ENCODE measurements at places on chromosomes 5 and 9.

DNA sequence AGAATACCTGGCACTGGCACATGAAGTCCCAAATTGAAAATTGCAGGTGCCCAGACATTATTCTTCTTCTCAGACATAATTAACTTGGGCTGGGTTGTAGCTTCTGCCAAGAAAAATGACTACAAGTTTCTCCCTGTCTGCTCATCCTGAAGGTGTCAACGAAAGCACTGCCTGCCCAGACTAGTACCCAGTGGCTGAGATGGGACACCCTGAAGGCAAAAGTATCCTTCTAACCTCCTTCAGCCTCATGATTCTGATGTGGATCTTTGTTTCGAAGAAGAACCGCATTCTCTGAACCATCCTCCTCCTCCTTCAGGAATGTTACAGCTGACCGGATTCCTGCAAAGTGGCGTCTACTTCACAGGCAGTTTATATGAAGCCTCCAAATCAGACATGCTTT, 161.1 kb upstream of the FST start:
- no peak for DNase-seq

GRCh38 chr5:177545487-177546257, 8.7 kb downstream of the FAM193B start:
- DNase-seq, result no peak

- DNase-seq, result no peak
Observed at GRCh38 chr5:154265197-154265773, 74.8 kb downstream of the GALNT10 start.

DNA sequence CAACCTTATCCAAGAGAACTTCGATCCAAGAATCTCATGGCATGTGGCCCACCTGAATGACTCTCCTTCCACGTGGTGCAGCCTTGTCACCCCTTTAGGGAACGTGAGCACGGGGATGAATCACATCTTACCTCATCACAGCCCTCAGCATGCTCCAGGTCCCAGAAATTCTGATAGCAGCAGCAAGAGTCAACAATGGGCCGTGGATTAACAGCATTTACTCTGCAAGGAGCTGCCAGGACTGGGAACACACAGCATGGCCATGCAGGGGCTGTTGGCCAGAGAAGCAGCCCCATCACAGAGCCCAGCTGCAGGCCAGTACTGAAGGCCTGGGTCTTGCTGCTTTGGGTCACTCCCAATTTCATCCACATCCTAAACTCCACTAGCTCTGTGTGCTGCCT, 150.4 kb downstream of the C5orf15 start:
- no peak for DNase-seq

DNA sequence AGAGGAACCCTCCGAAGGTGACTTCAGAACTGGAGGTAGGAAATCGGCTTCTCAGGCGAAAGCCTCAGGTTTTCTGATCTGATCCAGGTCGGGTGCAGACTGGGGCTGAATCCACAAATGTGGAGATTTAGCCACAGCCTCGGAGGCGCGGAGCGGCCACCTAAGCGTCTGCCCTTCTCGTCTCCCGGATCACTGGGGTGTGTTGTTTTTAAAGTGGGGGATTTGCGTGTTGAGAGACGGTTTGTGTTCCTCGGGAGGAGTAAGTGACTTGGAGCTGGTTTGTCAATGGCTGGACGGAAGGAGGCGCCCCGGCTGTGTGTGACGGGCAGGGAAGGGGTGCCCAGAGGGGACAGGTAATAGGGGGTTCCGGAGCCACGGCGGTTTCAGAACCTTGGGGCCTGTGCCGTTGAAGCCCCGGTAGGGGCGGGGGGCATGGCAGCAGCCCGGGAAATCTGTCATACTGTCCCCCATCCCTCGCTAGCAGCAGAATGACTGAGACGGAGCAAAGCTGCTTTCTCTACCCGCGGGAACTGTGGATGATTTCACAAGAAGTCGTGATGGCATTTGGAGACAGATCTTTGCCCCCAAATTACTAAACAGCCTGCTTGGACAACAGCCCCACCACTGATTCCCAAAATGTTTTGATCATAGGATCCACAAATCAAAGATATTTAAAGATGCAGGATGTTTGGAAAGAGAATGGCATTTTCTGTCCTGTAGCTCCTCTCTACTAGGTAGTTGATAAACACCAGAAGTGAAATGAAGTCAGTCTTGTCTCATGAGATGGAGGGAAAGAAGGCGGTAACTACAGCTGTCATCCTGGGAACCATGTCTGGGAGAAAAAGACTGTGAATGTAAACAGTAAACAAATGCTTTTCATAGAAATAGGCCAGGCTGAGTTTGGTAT, 216.5 kb downstream of the PDZD2 start:
- peak; percentile 72 for DNase-seq

Data from head of caudate nucleus (tissue), 42 donors.